Stimulated activated CD8-positive, alpha-beta memory T cell treated with anti-CD3 and anti-CD28 coated beads, Interleukin-12 subunit alpha, Interleukin-12 subunit beta, amount 100 ng/mL, for 4 hours (primary cell): ENCODE measurements at places on chromosomes 5 and 9.

- DNase-seq, result no peak
Measured at GRCh38 chr5:174518512-174518911, 205.9 kb upstream of the MSX2 start.

GRCh38 chr9:127803507-127804352 is 1.0 kb downstream of the FPGS start:
- no peak for DNase-seq

- DNase-seq, result no peak
Measured at GRCh38 chr5:38607930-38608564, 51.6 kb upstream of the LIFR start.

GRCh38 chr5:135100011-135100410 is 66.0 kb upstream of the PITX1 start:
- DNase-seq, result no peak
